Stimulated activated CD8-positive, alpha-beta memory T cell treated with anti-CD3 and anti-CD28 coated beads, Interleukin-7, amount 100 ng/mL, for 1 hour (primary cell): ENCODE measurements at places on chromosomes 2 and 18.

GRCh38 chr2:176174382-176174823 is 14.1 kb upstream of the HOXD1 start:
- no peak for DNase-seq

DNA sequence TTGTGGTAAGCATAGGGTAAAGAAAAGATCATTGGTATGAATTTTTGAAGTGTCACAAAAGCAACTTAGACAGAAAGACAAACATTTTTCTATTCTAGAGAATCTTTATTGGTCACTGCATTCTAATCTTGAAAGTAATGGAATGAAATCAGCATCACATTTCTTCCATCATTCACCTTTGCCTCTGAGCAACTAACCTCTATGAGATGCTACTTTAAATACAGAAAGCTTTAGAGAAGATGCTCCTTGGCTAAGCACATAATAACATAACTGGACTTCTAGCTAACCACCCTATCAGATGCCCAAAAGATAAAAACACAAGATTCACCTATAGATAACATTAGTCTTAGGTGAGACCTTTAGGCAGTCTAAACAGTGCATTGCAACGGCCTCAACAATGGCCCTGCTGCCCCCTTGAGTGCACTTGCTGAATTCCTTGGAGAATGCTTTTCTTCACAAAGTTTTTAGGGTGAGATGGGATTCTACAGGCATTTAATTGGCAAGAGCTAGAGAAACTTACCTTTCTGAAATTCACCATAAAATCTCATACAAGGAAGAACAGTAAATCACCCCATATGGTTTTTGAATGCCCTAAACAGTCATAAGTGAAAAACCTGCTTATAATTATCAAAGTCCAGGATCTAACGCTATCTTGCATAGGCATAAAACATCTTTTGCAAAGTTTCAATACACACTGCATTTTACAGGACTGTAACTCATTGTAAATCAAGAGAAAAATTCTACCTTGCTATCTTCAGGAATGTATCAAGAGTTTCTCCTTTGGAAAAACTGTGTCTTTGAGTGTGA is 791.3 kb upstream of the CHAC2 start:
- no peak for DNase-seq

DNA sequence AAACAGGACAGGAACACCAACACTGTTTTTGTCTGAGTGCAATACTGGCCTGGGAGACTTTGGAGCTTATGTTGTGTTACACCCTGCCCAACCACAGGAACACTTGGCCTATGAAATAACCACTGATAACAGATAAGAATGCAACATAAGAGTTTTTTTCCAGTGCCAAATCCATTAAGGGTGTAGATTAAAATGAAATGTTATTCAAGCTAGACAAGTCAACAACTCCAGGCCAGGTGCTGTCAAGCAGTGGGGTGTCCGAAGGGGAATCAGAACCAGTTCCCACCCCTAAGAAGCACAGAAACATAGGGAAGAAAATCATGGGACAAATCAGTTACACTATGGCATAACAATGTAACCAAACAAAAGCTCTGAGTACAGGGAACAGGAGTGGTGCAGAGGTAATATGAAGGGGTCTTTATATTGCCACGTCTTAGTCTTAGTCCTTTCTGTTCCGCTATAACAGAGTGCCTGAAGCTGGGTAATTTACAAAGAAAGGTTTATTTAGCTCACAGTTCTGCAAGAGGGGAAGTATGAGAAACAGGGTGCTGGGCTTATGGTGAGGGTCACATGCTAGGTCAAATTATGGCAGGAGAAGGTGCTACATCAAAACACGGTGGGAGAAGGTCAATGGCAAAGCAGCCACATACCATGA is 3.8 kb downstream of the AFG3L2 start:
- no peak for DNase-seq

DNA sequence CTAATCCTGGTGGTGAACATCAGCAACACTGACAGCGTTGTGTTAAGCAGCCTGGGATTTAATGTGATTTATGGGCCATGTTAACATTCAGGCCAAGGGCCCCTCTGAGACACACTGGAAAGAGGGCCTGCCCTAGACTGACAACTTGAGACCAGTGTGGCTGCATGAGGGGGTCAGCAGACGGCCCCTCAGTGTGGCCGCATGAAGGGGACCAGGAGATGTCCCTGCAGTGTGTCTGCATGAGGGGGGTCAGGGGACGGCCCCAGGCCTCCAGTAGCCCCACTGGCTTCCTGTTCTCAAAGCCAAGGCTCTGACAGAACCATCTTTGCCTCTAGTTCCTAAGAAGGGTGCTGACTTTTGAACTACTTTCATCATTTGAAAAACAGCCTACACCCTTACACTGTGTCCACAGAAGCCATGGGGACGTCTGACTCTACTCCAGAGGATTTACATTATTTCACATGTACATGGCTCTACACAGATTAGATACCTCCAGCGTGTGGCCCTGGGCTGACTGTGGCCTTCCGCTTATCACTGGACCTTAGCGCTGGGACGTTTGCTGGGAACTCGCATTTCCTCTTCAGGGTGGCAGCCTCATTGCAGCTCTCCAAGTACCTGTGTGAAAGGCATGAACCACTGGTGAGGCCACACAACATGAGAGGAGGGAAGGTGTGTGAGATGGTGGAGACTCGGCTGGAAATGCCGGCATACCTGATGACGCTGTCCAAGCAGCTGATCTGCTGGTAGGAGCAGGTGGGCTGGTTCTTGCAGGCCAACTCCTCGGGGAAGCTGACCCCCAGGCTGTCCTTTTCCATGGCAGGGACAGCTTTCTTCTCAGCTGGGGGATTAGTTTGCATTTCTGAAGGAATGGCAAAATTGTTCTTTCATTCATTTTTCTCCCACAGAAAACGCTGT is 18.2 kb upstream of the HES6 start:
- DNase-seq = no peak

- no peak for DNase-seq
Observed at GRCh38 chr2:118509319-118510004, 338.0 kb downstream of the EN1 start.

GRCh38 chr2:178247250-178247649 is 52.9 kb downstream of the OSBPL6 start:
- no peak for DNase-seq

- no peak for DNase-seq
Observed at GRCh38 chr18:10235661-10235952, 218.8 kb upstream of the APCDD1 start.

- DNase-seq = no peak
Observed at GRCh38 chr2:25204190-25204838, 35.9 kb upstream of the POMC start.

DNA sequence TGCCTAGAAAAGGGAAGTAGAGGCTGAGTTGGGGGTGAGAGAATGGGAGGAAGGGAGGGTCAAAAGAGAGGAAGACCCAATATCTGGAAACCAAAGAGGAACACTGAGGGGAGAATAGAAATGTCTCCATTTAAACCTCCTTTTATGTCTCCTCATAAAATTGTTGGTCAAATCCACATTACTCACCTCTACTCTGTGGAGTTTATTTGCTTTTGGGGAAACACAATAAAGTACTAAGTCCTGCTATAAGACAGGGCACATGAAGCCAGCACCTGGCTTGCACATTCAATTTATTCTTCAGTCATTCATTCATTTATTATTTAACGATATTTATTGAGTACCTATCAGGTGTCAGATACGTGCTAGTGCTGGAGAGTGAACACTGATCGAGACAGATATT is 60.3 kb upstream of the NFE2L2 start:
- no peak for DNase-seq

DNA sequence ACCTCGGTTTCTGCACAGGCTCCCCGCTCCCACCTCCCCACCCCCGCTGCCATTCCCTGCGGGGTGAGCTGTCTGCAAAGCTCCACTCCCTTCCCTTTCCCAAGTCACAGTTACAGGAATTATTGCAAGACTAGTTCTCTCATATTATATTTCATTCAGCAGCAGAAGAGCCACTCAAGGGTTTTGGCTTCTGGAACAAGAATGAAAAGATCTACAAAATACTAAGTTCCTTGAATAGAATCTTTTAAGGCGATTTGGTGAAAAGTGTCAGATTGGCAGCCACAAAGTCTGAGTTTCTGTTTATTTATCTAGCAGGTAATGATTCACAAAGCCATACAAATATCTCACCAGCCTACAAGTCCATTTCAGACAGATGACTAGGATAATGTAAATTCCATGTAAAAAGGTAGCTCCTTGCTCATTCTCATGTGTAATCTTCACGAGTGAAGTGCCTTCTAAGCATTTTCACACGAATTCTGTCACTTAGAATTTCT is 221.9 kb upstream of the RBBP8 start:
- no peak for DNase-seq

DNA sequence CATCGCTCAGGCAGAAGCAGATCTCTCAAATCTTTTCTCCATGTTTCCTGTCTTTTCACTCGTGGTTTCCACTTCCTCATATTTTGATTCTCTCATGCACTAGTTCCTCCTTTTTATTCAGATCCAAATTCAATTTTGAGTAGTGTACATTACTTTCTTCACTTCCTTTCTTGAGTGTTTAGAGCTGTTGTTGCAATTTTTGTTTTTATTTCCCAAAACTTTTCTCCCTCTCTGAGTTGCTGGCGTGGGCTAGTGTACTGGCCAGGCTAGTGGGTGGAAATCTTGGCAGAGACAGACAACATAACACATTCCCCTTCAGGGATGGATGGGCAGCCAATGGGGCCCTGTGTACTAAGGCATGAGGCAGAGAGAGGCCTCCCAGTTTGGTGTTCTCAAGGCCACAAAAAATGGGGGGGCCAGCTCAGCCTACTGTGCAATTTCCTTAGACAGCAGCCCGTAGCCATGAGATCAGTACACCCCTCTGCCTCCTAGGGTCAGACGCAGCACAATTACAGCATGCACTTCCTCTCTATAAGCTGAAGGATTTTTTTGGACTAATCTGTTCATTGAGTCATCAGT is 145.1 kb upstream of the PID1 start:
- no peak for DNase-seq

DNA sequence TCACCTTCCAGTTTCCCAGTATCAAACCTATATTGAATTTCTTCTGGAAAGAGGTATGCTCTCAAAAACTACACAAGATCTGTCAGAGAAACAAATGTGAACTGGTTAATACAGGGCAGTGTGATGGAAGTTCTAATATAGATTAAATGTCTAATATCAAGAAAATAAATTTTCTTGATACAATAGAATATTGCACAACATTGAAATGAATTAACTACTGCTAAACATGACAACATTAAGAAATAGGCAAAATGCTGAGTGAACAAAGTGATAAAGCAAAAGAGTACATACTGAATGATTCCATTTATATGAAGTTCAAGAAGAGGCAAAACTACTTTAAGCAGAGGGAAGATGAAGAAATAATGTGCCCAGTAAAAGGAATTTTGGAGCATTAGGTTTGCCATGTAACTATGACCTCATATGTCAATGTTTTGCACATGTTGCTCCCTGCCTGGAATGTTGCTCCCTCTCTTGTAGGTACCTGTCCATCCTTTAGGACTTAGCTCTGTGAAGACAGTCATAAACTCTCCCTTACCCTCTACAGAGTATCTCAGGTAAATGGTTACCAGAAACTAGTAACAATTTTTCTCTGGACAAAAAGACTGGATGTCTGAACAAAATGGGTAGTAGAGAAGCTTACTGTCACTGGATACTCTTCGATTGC is 339.0 kb downstream of the RAD51AP2 start:
- no peak for DNase-seq

- DNase-seq = no peak
Observed at GRCh38 chr2:203840655-203841205, 26.8 kb upstream of the CTLA4 start.

GRCh38 chr2:42861321-42861720 is 68.9 kb upstream of the HAAO start:
- no peak for DNase-seq

- no peak for DNase-seq
Observed at GRCh38 chr2:201837824-201838431, 31.6 kb downstream of the CDK15 start.

DNA sequence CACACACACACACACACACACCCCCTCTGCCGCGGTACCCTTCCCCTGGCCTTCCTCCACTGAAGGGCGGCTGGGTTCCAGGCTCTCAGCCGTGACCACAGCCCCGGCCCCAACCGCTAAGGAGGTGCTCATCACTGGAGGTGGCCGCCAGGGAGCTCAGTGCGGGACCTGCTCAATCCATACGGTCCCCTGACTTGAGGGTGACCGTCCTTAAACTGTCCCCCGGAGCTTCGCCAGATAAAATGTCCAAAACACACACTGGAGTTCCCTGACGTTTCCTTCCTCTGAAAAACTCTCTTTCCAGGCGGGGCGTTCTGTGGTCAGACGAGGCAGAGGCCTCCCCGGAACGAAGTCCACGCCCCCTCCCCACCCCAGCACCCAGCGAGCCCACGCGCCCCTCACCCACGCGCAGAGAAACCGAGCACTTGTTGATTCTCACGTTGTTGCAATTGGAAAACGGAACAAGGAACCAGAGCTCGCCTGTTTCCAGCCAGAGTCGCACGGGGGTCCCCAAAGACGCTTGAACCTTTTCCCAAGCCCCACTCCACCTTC is 1.4 kb downstream of the MBP start:
- DNase-seq = no peak

- no peak for DNase-seq
Observed at GRCh38 chr18:55237660-55238059, 278.4 kb upstream of the CCDC68 start.
